ENCODE measurements at places on chromosomes 7 and 10.

- peak; percentile 80 for DNase-seq
Observed at GRCh38 chr10:116138897-116139296, 134.1 kb downstream of the GFRA1 start.

DNA sequence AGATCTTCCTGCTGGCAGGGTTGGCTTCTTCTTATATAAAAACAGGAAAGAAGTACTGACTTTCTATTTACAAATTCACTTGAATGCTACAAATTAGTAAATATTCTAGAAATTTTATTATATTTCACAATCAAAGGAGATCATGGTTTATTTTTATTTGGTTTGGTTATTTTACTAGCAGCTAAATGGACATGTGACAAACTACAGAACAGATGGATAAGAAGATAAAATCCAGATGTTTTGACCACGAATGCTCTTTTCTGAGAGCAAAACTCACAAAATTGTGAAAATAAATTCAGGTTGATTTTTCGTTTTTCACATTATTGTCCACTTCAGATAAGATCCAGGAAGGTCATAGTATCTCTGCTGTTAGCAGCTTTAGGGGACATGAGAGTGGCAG lies 55.4 kb downstream of the CACNA2D1 start:
- DNase-seq: no peak

DNA sequence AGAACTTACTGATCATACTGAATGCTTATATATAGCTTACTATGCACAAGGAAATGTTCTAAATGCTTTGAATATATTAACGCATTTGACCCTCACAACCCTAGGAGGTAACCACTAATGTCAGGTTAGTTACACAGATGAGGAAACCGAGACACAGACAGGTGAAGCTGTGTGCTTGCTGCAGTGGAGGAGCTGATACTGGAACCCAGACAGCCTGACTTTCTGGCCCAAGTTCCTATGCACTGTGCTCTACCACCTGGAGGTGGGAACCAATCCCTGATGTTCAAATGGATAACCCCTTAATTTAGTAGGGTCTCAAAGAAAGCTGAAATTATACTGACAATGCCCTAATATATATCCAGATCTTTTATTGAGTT lies 119.6 kb downstream of the SORBS1 start:
- DNase-seq: no peak

DNA sequence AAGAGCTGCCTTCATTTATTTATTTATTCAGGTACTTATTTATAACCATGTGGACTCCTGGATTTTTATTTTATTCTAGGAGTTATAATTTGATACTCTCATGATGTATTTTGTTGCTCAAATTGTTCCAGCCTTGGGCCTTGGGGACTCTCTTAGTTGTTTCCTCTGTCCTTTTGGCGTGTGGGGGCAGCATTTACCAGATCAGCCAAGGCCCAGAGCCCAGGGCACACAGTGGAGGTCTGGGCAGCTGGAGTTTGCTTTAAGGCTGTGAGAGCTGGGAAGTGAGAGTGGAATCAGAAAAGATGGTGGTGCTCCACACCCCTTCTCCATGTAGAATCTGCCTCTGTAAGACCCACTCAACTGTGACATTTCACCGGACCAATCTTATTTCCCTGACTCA lies 398.9 kb downstream of the RPS24 start:
- DNase-seq: no peak

DNA sequence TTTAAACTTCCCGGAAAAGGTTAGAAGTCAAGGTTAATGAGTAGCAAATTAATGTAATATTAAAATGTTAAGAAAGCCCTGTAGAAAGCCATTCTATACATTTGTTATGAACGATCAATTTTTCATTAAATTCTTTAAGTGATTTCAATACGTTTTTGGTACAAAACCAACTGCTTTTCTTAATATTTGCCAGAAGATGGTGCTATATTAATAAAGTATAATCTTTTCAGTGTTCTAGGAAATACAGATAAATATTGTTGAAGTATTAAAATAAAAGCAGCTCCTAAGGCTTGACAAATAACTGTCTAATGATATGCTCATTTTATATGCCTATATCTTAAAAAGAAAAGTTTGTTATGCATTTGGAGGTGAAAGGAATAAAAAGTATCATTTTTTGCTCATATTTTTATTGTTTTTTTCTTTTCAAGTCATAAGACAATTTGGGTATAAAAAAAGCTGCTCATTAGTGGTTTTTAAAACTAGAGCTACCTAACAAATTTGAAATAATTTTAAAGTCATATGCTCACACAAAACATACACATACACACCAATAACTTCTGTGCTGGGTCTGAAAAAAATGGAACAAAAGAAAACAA lies 130.3 kb upstream of the POT1 start:
- peak; percentile 42 for DNase-seq

GRCh38 chr10:87841186-87841585 lies 22.1 kb downstream of the KLLN start:
- DNase-seq: no peak

GRCh38 chr7:30117896-30118295 lies 16.9 kb upstream of the MTURN start:
- DNase-seq: peak; percentile 24

DNA sequence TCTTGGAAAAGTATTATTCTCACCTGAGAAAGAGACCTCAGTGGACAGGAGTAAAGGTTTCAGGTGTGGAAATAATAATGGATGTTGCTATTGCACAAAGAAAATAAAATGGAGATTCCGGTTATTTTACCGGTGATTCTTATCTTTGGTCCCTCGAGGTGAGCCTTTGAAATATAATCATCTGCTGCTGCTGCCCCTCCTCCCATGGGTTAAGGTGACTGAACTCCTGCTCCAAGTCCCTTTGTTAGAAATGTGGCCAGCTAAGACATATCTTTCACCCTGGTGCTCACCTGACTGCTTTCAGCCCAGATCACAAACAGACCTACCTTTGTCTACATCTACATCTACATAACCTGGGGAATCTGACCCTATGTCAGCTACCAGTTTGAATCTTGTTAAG lies 5.7 kb downstream of the CUBN start:
- DNase-seq: no peak

DNA sequence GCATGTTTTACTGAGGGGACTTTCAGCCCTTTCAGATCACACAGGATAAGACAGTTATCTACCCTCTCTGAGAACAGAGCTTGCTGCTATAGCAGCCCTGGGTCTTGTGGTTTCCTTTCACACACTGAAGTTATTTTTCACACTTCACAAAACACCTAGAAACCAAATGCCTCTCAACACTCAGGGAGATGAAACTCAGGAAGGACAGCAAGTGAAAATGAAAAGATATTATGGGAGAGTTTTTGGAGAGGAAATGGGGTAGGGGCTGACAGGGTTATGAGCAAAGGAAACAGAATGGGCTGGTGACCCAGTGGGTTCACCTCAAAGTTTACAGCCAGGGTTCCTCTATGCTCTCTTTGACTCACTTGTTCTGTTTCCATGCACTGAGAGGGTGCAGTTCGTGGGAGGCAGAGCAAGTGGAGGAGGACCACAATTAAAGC lies 17.0 kb upstream of the GIMAP2 start:
- no peak for DNase-seq

DNA sequence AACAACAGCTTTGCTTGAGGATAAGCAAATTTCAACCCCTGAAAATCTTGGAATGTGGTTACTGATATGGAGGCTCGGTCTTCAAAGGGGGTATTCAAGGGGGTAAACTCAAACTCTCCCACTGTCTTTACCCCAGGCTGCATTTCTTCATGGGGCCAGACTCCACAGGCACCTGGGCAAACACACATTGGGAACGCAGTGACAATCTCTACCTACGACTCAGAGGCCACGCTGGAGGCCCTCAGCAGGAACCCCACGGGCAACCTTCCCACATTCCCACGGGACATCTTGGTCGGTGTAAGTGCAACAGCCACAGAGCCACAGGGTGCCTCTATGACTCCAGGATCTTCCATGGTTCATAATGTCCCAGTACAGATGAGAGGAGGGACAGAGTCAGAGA lies 2.2 kb upstream of the INSIG1 start:
- peak; percentile 32 for DNase-seq

GRCh38 chr10:78584681-78585080 lies 484.1 kb upstream of the ZMIZ1 start:
- DNase-seq: no peak

DNA sequence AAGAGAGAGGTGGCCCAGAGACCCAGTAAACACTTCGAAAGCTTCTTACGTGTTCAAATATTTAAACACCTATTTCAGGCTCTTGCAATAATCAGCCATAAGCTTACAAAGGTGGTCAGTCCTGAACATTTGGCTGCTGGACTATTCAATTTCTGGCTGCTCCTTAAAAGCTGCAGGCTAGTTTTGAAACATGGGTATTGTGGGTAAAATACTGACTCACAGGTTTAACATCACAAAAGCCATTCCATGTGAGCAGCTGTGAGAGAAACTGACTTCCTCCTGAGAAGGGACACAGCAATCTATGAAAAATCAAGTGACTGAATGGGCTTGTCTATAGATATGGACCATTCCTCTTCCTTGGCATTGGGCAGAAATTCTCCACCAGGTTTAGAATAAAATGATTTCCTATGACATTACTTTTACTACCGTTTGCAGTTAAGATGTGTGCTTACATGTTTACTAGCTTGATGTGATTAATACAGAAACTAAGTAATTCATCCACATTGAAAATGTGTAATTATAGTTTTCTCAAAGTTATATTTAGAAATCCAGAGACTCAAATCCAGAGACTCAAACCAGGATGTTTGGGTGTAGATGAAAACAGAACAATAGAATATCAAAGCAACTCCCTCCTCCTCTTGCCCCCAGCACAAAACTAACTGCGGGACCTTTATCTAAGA lies 252.3 kb downstream of the GATA3 start:
- no peak for DNase-seq

- no peak for DNase-seq
Observed at GRCh38 chr7:158463317-158463716, 124.3 kb downstream of the PTPRN2 start.

DNA sequence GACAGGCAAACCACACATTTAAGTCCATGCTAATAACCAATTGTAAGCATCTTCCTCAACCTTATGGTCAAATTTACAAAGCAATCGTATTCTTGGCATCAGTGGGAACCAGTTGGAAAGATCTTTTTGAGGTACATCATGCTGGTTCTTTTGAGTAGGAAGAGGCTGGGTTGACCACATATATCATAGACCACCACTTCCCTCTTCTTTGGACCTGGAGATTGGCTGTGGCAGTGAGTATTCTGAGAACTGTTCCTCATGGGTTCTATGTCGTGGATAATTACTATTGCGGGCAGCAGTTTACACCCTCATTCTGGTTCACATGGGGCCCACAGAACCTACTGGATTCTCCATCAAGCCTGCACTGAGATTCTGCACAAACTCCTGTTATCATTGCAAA lies 35.5 kb upstream of the C1GALT1 start:
- DNase-seq: no peak

- DNase-seq: no peak
Observed at GRCh38 chr10:47145290-47145934, 154.6 kb upstream of the GDF10 start.

- DNase-seq: no peak
Observed at GRCh38 chr10:91381257-91381891, 28.8 kb upstream of the HECTD2 start.

- no peak for DNase-seq
Observed at GRCh38 chr10:98815039-98815885, 368.5 kb upstream of the HPS1 start.

- DNase-seq: no peak
Observed at GRCh38 chr10:62527019-62527827, 153.1 kb downstream of the ZNF365 start.

DNA sequence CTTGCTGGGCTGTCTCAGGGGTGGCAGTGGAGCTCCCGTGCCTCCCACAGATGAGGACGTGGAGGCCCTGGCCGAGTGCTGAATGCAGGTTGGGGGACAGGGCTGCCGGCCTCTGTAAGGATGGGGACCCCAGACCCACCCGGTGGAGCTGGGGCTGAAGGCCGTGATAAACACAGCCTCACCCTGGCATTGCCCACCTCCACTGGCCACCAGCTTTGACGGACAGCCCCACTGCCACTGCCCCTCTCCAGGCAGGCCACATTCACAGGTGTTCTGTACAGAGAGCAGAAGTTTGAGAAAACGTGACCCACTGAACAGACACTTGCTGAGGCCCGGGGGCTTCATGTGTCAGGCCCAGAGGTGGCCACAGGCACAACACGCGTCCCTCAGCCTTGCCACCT lies 126.2 kb downstream of the LHPP start:
- DNase-seq: no peak

DNA sequence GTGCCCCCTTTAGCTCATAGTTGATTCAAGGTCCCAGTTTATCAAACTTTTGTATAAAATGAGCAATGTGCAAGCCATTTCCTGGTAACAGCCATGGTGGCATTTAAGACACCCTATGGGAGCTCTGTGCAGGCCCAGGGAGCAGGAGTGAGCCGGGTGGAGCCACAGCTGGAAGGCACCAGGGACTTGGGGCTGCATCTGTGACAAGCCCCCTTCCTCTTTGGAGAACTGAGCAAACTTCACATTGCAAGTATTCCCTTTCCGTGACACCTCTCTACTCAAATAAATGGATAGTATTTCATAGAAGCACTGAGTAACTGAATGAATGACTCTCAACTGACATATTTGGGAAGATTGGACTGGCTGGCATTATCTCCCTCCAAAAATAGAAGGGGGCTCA lies 558.7 kb upstream of the FOXK1 start:
- no peak for DNase-seq

- DNase-seq: no peak
Observed at GRCh38 chr10:61580608-61581007, 82.1 kb upstream of the CABCOCO1 start.

GRCh38 chr7:129951226-129952085 lies 1.3 kb downstream of the UBE2H start:
- peak; percentile 62 for DNase-seq

- peak; percentile 85 for DNase-seq
Observed at GRCh38 chr7:127831318-127832219, 179.6 kb downstream of the SND1 start.

DNA sequence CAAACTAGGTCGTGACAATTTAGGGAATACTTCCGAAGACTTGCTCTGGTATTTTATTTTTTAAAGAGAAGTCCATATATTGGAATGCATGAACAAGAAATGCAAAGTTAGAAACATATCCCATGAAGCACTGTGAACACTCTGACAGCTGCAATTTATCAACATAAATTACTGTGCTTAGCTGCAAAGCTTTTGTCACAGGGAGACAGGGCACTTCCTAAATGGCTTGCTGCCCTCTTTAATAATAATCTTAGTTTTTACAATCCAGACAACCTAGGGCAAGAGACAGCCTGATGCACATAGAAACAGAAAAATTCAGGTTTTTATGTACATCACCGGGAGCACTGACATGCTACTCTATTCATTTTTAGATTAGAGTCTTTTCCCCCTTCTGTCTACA lies 78.3 kb upstream of the NOBOX start:
- peak; percentile 37 for DNase-seq

- DNase-seq: no peak
Observed at GRCh38 chr7:30815388-30815854, 44.2 kb downstream of the MINDY4 start.

- no peak for DNase-seq
Observed at GRCh38 chr10:28467615-28468014, 65.3 kb upstream of the WAC start.

DNA sequence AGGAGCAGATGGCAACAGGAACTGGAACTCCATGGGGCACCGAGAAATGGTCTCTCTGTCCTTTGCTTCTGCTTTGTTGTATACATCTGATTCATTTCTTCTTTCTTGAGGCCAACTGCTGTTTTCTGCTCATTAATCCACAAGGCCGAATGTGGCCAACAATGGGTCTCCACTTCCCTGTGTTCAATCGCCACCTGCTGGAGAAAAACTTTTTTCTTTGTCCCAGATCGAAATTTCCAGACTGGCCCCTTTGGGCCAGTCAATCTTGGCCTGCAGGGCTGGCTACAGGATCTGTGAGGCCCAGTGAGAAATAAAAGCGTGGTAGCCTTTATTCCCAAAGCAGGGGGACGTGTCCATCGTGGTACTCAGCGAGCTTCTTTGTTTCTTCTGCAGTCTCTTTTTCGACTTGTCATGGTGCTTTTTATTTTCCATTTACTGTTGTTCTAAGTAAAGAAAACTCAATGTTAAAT lies 58.8 kb downstream of the PARP12 start:
- peak; percentile 66 for DNase-seq

All from NCI-H69 (cell line).